ENCODE measurements at places on chromosomes 1 and 21.

GRCh38 chr1:101781201-101781831 is 215.4 kb downstream of the OLFM3 start:
- no peak for DNase-seq

GRCh38 chr1:37667023-37667671 is 25.2 kb upstream of the CDCA8 start:
- DNase-seq, result no peak

DNA sequence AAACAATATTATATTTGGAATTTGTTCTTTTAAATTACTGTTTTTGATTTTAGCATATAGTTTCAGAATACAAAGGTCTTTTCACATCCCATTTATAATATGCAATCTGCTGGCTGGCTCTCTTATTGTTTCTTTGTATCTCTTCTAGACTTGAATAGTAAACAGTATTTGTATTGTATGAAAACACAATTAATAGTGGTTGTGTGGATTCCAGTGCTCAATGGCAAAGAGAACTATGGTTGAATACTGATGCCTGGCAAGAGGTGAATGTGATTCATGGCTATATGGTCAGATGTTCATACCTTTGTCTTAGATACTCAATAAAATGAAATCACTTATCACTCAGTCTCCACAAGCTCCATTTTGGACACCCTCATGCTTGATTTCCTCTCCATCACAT is 37.2 kb downstream of the OR6Y1 start:
- DNase-seq, result no peak

DNA sequence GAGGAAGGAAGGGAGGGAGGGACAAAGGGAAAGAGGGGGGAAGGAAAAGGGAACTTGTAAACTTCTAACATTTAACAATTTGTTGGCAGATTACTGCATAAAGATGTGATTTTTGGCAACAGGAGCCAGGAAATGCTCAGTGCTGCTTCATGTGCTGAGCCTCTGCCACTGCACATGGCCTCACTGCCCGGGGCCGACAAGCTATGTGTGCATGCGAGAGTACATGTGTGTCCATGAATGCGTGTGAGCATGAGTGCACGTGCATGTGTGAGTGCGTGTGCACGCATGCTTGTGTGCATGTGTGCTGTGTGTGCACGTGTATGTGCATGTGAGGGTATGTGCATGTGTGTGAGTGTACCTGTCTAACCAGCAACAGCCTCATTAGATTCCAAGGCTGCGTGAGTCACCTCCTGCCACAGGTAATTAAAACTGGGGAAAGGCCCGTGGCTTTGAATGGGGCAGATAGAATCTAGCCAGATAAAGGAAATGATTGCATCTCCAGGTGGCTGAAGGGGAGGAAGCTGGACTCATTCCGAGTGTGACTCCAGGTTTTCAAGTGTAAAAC is 41.4 kb upstream of the TSPEAR start:
- no peak for DNase-seq

- DNase-seq, result no peak
Observed at GRCh38 chr1:219559899-219560298, 53.0 kb downstream of the ZC3H11B start.

DNA sequence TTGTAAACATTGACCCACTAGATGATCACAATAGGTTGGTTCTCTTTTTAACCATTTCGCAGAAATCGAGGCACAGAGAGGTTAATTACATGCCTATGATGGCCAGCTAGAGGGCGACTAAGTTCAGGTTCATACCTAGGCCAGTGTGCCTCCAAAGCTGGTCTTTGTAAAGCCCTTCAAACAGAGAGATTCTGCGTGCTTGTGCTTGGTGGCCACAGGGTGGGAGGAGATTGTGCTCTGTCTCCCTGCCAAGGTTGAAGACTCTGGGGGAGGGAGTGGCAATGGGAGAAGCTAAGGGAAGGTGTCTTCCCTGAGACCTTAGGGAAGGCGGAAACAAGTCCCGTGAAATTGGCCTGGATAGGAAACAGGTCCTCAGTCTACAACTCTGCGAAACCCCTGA is 59.1 kb upstream of the RBM15 start:
- no peak for DNase-seq

DNA sequence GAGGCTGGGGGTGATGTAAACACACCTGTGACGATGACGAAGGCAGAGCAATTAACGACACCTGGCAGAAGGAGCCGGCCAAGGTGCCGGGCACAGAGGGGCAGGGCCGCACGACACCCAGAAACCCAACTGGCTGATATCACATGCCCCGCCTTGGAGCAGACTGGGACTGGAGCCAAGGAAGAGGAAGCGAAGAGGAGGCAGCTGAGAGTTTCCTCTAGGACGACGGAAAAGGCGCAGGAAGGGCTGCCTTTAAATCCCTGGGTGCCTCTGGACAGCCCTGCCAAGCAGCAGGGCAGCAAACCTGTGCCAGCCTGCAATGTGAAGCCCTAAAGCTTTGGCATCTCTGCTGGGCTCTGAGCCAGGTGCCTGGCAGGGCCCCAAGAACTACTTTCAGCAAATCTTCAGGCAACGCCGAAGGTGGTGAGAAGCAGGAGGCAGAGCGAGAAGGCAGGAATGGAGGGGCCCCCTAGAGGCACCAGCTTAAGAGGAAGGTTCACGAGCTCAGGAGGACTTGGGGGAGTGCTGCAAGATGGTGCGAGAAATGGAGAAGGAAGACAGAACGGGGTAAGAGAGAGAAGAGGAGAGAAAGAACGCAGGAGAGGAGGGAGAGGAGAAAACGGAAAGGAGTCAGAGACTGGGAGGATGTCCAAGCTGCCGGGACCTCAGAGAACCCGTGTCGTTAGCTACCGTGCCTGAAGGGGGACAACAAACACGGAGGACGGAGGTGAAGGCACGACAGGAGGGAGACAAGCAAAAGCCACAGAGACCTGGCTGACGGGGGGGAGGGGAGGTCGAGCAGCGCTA is 25.3 kb upstream of the PEF1 start:
- no peak for DNase-seq

DNA sequence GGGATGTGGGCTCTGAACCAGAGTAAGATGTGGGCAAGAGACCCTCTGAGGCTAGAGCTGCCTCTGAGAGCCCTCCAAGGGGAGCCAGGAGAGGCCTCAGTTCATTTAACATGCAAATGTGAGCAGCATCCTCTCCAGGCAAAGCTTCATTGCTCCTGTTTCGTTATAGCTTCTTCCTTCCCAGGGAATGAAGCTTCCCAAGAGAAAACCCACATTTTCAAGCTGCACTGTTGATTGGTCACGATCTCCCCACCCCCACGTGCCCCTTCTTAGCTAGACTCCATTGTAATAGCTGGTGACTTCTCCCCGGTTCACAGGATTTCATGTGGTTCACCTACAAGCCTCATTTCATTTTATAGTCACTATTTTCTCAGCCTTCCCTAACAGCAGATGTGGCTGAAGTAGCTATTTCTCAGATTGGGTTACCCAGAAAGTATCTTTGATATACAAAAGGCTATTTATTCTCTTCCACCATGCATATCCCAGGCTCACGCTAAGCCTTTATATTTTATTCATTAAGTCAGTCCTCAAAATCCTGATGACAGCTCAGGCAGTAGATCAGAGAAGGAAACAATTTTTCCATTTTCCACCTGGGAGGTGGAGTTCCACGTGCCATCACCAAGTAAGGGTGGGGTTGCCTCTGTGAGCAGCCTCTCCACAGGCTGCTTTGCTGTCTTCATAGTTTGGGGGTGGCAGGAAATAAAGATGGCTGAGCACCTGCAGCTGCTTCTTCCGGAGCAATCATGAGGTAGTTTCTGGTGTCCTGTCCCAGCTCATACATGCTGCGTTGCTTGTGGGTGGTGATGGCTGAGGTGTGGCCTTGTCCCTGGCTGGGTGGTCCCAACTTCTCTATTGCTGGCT is 178.3 kb upstream of the RAB4A start:
- no peak for DNase-seq

DNA sequence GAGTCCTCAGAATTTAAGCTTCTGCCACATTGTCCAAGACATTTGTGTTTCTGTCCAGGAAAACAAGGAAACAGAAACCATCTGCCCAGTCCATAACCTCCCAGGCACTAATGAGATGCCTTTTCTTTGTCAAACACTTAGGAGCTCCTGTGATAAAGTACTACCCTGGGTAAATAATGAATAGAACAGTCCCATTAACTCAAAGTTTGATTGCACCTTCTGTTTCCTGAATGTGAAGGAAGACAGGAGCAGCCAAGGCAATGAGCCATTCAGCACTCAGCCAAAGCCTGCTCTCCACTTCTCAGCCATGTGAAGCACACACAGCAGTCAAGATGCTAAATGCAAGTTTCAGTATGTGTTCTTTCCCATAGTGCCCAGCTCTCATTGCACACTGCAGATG is 199.8 kb downstream of the SEC16B start:
- no peak for DNase-seq

DNA sequence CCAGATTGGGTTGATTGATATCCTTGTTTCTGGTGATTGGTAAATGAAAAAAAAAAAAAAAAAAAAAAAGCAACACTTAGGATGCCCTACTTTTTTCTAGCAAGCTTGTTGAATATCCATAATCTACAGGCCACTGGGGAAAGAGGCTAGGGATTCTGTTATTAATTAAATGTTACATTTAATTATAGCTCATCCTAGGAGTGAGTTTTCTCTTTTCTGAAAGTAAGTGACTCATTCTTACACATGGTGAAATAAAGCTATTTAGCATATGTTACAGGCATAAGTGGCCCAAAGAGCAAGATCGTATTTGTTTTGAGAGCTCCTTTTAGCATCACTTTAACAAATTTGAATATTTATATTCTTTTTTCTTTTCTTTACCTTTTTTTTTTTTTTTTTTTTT is 94.5 kb downstream of the FNBP1L start:
- no peak for DNase-seq

- DNase-seq, result no peak
Observed at GRCh38 chr1:93001893-93002292, 40.6 kb upstream of the DIPK1A start.

DNA sequence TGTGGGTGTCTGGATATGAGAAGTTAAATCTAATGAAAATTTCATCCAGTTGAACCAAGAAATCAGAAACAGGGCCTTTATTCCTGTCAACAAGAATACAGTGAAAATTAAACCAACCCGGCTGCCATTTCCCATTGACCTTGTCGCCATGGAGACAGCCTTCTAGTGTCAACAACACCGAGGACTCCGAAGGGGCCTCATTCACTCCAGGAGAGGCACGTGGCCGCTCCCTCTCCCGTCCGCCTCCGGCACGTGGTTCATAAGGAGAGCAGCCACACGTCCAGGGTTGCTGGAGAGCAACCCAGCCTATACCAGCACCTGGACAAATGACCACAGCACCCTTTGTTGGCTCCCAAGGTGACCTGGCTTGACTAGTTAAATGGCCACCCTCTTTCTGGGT is 120.3 kb upstream of the VAMP3 start:
- DNase-seq, result no peak

GRCh38 chr1:42206164-42206563 is 41.6 kb upstream of the GUCA2A start:
- DNase-seq, result no peak

GRCh38 chr1:229786974-229787610 is 161.0 kb downstream of the URB2 start:
- DNase-seq, result no peak

- no peak for DNase-seq
Observed at GRCh38 chr1:51784997-51785421, 93.5 kb downstream of the NRDC start.

GRCh38 chr21:46125846-46126301 is 28.0 kb downstream of the COL6A2 start:
- no peak for DNase-seq

GRCh38 chr1:4048076-4048475 is 148.0 kb upstream of the C1orf174 start:
- DNase-seq, result no peak

GRCh38 chr1:41902159-41902577 is 16.6 kb downstream of the HIVEP3 start:
- DNase-seq, result no peak

- no peak for DNase-seq
Observed at GRCh38 chr1:21925334-21925940, 11.7 kb downstream of the HSPG2 start.

DNA sequence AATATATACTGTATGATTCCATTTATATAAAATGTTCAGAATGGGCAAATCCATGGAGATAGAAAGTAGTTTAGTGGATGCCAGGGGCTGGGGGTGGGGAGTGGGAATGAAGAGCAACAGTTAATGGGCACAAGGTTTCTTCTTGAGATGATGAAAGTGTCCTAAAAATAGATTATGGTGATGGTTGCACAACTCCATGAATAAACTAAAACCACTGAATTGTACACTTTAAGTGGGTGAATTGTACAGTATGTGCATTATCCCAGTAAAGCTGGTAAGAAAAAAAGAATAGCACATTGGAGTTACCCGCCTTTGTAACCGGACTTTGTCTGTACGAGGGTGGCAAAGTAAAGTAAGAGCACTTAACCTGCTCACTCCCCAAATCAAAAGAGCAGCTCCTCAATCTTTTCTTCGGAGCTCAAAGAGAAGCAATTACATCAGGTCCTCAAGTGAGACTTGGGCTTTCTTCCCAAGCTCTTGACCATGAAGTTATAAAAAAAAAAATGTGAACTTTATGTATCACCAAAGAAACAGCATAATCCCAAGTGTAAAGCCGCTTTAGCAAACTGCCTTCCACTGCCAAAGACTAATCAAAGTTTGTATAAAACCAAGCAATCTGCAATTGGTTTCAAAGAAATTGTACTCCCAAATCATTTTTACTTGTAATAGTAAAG is 32.1 kb downstream of the ALDH9A1 start:
- no peak for DNase-seq

DNA sequence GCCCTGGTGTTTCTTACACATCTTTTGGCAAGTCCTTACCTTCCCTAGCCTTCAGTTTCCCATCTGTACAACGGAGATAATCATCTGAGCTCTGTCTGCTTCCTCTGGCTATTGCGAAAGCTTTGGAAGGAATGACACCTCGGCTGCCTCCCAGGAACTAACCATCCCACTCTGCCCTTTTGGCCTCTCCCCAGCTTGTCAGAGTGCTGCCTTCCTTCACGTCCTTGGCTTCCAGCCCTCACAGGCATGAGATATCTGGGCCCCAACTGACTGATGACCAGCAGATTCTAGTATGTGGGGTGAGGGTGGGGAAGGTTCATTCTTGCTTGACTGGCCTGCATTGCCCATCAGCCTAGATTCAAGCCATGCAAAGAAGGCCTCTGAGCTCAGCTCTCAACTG is 253.1 kb upstream of the FGGY start:
- no peak for DNase-seq

Measured in HuH-7.5 (cell line).